Thoracic aorta endothelial cell (primary cell): ENCODE measurements at places on chromosomes 2 and 18. TPM values are rescaled to one million over a fixed set of nuclear protein-coding genes. Genes with fewer than 3 reads are reported as not detected.

Gene LTBP1
- total RNA-seq, result 9.5 and 72.7 TPM in 2 replicates

Gene CD207
- not detected in 2 replicates for total RNA-seq

Gene TXNDC2
- total RNA-seq, result 0.07 TPM in 1 of 2 replicates, not detected in the other

Gene LYPD6B
- not detected in 2 replicates for total RNA-seq

Gene MAP2
- 24.5 and 46.1 TPM in 2 replicates for total RNA-seq

Gene TMEM247
- not detected in 2 replicates for total RNA-seq
